ENCODE measurements at places on chromosomes 16 and 17.
A peak's percentile ranks its signal among the peaks of the same experiment; 100 is the strongest.

- DNase-seq: no peak
Measured at GRCh38 chr17:21677126-21677910, 15.0 kb upstream of the KCNJ18 start.

DNA sequence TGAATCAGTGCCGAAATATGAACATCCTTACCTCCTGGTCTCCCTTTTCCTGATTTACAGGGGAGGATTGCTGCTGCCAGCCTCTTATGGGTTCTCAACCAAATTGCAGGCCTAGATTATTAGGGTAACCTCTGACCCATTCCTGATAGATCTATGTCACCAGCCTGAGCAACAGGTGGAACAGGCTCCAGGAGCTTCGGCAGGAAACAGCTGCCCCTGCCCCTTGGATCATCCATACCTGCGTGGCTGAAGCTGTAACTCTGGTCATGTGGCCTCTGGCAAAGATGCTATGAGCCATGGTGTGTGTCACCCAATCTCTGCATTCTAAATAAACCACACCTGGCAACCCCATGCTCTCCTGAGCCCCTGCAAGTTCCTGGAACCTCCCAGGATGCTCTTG is 18.4 kb upstream of the RBBP6 start:
- DNase-seq: no peak

GRCh38 chr17:78960928-78961327 is 18.8 kb downstream of the LGALS3BP start:
- DNase-seq: no peak

- peak; percentile 78 for DNase-seq
Measured at GRCh38 chr17:49519781-49520180, 24.7 kb downstream of the NGFR start.

- DNase-seq: peak; percentile 66
Measured at GRCh38 chr17:1769822-1770477, 8.1 kb downstream of the SERPINF1 start.

GRCh38 chr17:6638046-6638908 is 2.2 kb downstream of the KIAA0753 start:
- DNase-seq: no peak

- DNase-seq: no peak
Measured at GRCh38 chr16:85446951-85447692, 166.0 kb upstream of the GSE1 start.

- DNase-seq: no peak
Measured at GRCh38 chr17:7794075-7794663, 39.8 kb upstream of the KDM6B start.

DNA sequence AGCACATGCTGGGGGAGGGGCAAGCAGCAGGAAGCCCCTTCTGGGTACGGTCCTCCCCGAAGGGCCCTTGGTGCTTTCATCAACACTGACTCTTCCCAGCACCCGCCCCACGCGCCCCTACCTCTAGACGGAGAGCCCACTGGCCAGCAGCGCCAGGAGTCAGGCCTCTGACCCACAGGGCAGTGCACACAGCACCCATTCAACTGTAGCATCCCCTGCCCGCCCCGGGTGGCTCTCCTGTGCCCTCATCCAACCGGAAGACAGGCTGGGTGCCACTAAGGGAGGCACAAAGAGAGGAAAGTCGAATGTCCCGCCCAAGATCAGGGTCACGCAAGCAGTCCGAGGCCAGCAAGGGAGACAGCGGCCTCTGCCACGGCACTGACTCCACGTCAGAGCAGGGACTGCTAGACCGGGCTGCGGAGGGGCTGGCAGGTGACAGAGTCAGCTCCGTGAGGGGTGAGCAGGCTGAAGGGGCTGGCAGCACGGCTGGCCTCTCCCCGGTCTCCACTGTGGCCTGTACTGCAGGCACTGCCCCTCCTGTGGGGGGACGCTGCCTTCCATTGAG is 9.8 kb downstream of the MSRB1 start:
- no peak for DNase-seq

DNA sequence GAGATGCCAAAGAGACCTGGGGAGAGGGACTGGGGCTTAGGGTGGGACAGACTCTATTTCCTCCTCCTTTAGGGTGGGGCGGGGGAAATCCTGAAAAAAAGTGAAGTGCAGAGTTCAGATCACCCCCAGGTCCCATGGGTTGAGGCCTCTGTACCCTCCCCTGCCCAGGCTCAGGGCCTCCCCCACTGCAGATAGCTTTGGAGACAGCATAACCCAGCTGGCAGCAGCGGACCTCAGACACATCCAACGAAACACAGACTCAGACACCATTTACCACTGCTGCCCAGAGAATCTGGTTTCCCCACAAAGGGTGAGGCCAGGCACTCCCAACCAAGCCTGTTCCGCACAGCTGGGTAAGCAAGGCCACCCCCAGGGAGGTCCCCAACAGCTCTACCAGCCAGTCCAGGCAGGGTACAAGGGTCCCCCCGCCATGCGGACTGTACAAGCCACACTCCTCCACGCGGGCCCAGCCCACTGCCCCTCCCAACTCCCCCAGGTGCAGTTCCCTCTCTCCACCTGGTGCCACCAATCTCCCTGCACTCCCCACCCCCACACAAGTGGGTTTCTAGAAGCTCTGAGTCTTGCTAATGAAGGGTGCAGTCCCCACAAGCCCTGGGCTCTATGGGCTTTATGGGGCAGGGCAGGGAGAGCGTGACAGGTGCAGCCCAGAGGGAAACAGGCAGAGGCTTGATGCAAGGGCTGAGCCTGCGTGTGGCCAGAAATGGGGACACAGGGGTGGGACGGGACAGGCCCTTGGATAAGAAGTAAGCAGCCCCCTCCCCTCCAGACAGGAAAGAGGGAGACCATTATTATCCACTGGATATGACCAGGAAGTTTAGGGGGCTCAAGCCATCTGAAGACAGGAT is 8.9 kb downstream of the RHBDF2 start:
- DNase-seq: peak; percentile 30

DNA sequence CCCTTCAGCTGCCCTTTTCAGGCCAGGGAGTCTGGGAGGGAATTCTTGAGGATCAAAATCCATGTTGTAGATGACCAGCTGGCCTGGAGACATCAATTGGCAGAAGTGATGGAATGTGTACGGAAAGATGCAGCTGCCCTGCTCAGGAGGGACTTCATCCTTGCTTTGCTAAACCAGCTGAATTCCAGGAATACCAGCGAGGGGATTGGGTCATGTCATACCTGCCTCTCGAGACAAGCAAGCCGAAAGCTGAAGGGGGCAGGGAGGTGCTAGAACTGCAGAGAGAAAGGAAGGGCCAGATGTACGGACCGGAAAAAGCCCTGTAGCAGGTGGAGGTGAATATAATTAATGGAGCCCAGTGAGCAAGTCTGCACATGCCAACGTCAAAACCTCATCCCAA is 25.6 kb upstream of the NTN1 start:
- no peak for DNase-seq

DNA sequence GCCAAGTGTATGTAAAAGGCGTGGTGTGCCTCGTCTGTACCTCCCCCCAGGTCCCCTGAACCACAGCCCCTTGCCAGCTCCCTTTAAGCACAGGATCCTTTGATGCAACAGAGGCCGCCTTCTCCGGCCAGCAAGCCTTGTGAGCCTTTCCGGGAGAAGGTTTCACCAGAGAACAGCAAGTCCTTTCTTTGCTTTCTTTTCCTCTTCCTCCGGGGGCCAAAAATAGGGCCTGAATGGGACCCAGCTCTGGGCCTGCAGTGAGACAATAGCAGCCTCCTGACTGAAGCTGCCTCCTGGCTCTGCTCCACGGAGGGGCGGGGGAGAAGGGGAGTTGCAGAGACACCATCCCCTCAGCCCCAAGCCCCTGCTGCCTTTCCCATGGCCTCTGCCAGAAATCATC is 9.0 kb downstream of the ADGRG1 start:
- DNase-seq: peak; percentile 79

GRCh38 chr17:51119415-51120356 is 982 bp downstream of the SPAG9 start:
- DNase-seq: peak; percentile 84

DNA sequence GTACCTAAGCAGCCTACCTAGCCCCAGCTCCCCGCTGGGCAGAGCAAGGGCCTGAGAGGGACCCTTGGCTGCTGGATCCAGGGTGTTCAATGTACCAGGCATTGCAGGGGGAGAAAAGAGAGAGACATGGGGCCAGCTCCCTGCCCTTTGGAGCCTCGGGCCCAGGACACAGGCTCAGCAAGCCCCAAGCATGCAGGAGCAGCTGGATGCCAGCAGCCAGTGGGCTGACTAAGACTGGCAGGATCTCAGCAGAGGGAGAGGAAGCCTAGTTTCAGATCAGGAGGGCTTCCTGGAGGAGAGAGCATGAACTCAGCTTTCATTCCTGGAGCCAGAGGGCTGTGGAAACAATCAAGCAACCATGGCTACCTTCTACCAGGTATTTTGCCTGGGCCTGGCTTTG is 82.0 kb upstream of the NKD1 start:
- DNase-seq: no peak

- DNase-seq: no peak
Measured at GRCh38 chr17:43979671-43980070, 24.8 kb upstream of the NAGS start.

DNA sequence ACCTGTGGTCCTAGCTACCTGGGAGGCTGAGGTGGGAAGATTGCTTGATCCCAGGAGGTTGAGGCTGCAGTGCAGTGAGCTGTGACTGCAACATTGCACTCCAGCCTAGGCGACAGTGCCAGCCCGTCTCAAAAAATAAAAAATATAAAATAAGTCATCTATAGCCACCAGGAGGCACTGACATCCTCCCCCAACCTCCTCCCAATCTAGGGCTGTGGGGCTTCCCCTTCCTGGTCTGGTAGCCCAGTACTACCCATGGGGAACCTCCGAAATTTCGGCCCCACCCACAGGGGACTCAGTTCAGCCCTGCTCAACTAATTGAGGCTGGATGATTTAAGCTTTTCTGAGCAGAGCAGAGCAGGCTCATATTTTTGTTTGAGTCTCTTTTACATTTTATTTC is 3.2 kb downstream of the ZSCAN10 start:
- no peak for DNase-seq

- DNase-seq: no peak
Measured at GRCh38 chr17:43631429-43631828, 30.3 kb downstream of the MEOX1 start.

DNA sequence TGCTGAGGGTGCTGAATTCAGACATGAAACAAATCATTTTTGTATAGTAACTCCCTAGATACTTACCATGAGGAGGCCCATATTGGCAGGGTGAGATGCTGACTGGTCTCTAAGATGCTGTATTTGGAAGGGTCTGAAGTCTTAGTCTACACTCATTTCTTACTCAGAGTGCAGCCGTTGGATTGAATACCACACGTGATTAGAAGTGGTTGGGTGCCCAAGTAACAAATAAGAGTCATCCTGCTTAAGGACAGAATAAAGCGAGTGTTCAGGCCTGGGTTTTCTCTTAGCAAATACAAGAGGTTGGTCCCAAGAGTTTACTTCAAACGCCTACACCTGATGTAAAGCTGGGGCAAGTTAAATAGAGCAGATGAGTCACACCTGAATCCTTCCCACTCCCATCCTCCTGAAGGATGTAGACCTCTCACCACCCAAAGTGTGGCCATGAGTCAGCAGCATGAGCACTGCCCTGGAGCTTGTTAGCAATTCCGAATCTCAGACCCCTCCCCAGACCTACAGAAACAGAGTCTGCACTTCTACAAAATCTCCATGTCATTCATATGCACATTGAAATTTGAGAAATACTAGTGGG is 284.6 kb upstream of the CDH5 start:
- DNase-seq: no peak

- peak; percentile 70 for DNase-seq
Measured at GRCh38 chr16:72301523-72302236, 129.7 kb upstream of the PMFBP1 start.

DNA sequence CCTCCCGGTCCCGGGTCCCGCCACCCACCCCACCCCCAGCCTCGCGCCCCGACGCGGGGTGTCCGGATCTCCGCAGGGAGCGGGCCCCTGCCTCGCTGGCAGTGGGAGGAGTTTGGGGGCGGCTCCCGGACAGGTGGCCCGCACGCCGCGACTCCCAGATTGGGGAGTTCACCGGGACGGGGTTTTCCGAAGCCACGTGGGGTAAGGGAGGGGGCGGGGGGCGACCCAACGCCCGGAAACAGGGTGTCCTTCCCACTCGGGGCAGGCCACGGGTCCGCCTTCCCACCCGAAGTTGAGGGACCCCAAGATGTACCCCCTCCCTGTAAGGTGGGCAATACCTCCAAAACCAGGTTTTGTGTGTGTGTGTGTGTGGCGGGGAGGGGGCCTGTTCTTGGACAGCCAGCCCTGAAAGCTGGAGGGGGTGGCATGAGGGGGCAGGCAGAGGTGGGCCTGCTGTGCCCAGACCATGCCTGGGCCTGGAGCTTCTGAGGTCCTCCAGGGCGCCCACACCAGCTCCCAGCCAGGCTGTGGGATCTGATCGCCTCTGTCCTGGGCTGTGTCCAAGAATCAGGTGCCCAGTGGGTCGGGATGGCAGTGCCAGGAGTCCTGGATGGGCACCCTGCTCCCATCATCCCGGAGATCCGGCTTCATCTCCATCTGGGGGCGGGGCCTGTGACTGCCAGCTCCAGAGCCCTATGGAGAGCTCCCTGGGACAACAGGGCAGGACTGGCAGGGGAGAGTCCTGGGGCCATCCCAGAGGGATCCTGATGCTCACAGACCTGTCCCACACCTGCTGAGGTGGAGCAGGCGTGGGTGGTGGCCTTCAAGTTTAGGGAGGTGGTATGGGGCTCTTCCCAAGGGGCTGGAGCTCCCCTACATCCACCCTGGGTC is 767 bp downstream of the SYNGR2 start:
- DNase-seq: peak; percentile 36

DNA sequence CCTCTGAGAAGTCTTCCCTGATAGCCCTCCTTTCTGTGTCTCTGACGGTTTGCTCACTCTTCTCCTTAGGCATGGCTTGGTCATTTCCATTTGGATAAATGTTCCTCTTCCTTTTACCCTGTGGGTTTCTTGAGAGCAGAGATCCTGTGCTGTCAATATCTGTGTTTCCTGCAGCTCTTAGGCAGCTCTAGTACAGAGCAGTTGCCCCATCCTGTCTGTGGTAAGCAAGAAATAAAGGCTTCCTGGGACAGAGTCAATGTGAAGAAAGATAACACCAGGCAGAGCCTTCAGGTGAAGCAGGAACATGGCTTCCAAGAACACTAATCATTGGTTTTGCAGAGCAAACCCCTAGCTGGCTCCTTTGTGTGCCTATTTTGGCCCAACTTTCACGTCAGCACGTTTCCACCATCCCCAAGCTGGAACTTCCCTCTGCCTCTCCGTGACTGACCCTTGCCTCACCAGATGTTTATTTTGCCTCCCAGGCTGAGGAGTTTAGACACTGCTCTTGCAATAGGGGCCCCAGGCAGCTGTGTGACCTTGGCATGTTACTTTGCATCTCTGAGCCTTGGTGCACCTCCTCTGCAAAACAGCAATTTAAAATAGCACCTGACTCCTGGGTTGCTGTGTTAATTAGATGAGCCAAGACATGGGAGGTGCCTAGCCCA is 49.6 kb upstream of the SIAH1 start:
- no peak for DNase-seq

All from eye (tissue), 1 donor.